Left colon (tissue), 2 donors: ENCODE measurements at places on chromosomes 11 and 22. TPM values are rescaled to one million over a fixed set of nuclear protein-coding genes. Genes with fewer than 3 reads are reported as not detected.

DNA sequence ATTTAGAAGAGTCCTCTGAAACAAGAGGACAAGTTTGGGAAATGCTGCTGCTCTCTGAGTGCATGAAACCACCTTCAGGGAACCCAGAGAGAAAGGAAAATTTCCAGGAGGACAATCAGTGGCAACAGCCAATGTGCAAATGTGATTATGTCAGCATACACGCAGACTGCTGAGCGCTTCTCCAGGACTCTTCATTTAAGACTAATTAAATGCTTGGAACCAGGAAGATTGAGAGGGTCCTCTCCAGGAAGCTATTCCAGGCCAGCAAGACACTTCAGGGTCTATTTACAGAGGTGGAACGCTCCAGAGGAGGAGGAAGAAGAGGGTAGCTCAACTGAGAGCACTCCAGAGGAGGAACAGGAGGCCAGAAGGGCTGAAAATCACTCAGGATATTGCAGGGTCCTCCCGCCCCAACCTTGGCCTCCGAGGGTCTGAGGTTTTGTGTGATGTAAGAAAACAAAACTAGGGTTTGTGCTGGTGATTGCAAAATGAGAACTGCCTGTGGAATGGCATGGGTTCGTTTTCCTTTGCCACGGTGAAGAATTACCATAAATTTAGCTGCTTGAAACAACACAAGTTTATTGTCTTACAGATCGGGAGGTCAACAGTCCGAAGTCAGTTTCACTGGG lies 14.1 kb upstream of the HTR3A start:
- DNase-seq, result no peak

DNA sequence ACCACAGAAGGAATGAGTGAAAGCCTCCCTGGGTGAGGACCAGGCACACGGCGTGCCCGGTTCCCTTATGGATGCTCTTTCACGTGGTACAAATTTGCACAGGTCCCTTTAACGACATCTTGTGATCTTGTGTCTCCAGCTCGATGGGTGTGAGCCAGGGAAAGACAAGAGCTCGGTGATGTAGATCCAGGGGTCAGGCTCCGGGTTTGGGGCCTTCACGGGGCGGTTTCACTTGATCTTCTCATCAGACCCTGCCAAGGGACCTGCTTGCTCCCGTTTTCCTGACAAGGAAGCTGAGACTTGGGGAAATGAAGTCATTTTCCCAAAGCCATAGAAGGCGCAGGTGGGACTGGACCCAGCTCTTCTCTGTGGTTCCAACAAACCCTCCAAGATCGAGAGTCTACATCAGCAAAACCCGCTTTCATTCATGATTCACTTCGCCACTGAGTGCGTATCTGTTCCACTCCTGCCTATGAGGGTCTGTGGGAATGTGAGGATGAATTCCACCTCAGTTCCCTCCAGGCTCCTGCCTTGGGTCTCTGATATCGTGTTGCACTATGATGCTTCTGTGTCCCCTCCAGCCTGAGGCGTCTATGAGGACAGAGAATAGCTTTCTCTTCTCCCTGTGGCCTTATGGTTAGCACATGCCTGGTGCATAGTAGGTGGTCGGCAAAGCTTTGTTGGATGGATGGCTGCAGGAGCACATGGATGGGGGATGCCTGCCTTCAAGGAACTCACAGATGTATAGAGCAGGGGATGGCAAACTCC lies 45.0 kb upstream of the ANO1 start:
- no peak for DNase-seq

DNA sequence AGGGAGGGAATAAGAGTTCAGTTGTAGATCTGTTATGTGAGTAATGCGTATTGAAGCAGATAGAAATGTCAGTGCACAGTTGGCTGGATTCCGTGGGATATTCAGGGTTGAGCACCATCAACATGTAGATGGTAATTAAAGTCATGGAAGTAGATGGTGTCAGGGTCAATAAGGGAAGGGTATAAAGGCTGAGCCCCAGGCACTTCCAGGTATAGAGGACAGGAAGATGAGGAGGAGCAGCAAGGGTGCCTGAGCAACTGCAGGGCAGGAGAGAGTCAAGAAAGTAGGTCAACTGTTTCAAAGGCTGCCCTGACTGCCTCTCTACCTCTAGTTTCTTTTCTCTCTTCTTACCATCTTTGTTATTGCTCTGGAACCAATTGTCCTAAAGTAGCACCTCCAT lies 85.9 kb downstream of the MICAL2 start:
- DNase-seq, result no peak

- no peak for DNase-seq
These were observed 60.2 kb downstream of the PDHX start for GRCh38 chr11:34976496-34977088.

GRCh38 chr11:45383224-45383623 lies 97.1 kb upstream of the SYT13 start:
- DNase-seq, result no peak

VWCE gene
- 0.76 TPM for total RNA-seq
